Kidney capillary endothelial cell (primary cell): ENCODE measurements at places on chromosomes 16 and 17.
A peak's percentile ranks its signal among the peaks of the same experiment; 100 is the strongest.

GRCh38 chr16:84631886-84632285 lies 14.0 kb upstream of the COTL1 start:
- DNase-seq: no peak

GRCh38 chr16:73126525-73126853 lies 78.6 kb upstream of the ZFHX3 start:
- no peak for DNase-seq

DNA sequence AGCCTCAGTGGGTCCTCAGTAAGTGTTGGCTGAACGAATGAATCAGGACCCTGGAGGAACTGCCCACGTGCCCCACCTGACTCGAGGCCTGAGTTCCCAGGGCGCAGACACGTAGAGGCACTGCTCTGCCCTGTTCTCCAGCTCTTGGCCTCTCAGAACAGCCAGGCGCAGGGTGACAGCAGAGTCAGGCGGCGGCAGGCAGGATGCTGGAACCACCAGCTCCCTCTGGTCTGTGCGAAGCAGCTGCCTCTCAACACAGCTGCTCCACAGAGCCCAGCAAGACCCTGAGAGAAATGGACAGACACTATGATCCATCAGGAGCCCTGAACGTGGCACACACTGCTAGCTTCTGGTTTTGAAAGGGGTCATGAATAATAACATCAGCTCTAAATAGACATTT lies 53.1 kb upstream of the BCO1 start:
- DNase-seq: no peak

GRCh38 chr17:63446753-63447470 lies 806 bp upstream of the CYB561 start:
- peak; percentile 80 for DNase-seq

- DNase-seq: no peak
Observed at GRCh38 chr16:57752581-57753447, 17.2 kb downstream of the KATNB1 start.

- no peak for DNase-seq
Observed at GRCh38 chr17:44914148-44914547, 1.2 kb downstream of the GFAP start.

DNA sequence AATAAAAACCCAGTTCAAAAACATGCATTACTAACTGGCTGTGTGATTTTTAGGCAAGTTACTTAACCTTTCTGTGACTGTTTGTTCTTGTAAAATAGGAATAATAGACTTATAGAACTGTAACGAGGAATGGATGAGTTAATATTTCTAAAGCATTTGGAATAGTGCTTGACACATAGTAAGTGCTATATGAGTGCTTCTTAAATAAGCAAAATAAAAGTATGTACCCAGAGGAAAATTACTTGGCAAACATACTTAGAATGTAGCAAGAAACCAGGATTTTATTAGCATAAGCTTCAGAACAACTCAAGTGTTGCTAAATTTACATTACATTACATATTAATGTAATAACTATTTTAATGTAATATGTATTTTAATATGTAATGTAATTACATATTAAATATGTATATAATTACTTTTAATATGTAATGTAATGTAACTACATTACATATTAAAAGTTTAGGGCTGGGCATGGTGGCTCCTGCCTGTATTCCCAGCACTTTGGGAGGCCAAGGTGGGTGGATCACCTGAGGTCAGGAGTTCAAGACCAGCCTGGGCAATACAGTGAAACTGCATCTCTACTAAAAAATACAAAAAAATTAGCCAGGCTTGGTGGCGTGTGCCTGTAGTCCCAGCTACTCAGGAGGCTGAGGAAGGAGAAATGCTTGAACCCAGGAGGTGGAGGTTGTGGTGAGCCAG lies 14.2 kb downstream of the NFAT5 start:
- no peak for DNase-seq

- DNase-seq: peak; percentile 65
Observed at GRCh38 chr16:10738231-10739077, 5.2 kb upstream of the NUBP1 start.

DNA sequence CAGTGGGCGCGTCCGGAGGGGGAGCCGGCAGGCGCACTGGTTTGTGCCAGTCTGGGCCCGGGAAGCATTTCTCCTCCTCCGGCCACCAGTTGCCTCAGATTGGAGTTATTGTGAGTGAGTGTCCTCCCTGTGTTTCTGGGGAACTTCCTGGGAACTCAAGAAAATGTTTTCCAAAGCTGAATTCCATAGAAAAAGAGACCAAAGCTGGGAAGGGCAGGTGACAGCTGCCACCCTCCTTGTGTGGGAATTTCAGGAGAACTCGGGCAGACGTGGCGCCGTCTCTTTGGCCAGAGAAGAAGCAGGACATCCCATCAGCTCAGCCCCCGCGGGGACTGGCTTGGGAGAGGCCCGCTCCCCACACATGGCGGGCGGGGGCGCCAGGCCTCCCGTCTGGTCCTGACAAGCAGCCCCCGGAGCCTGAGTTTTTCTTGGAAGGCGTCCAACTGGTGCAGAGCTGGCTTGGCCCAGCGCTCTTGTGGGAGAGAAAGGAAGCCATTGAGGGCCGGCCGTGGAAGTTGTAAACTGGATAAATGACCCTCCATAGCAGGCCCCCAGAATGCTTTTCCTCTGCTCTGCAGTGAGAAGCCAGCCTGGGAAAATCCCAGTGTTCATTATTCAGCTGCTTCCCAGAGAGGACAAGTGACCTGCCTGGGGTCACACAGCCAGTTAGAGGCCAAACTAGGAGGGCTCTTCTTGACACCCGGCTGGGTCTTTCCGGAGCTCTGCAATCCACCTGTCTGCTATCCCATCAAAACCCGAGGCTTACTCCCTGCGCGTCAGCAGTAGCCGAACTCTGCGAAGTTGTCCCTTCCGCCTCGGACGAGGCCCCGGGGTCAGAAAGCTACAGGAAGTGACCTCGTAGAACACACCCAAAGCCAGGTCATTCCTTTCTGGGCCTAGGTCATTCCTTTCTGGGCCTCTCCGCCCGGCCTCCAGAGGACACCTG lies 39.2 kb upstream of the GSE1 start:
- DNase-seq: no peak

DNA sequence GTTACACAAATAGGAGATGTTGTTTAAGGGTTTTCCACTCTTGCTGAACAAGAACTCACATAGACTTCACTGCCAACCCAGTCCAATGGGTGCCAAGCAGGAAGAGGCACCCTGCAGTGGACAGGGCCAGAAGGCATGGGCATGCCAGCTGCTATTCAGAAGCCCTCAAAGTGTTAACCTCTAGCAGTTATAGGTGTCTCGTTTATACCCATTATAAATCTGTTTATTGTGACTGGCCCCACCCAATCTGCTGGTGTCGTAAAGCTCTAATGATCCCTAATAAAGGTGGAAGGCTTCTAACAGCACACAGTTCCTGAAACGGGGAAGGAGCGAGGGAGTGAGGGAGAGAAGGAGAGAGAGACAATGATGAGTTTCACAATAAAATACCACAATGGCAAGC lies 23.9 kb downstream of the HNF1B start:
- no peak for DNase-seq

GRCh38 chr17:3894911-3895343 lies 2.1 kb upstream of the CAMKK1 start:
- peak; percentile 87 for DNase-seq

DNA sequence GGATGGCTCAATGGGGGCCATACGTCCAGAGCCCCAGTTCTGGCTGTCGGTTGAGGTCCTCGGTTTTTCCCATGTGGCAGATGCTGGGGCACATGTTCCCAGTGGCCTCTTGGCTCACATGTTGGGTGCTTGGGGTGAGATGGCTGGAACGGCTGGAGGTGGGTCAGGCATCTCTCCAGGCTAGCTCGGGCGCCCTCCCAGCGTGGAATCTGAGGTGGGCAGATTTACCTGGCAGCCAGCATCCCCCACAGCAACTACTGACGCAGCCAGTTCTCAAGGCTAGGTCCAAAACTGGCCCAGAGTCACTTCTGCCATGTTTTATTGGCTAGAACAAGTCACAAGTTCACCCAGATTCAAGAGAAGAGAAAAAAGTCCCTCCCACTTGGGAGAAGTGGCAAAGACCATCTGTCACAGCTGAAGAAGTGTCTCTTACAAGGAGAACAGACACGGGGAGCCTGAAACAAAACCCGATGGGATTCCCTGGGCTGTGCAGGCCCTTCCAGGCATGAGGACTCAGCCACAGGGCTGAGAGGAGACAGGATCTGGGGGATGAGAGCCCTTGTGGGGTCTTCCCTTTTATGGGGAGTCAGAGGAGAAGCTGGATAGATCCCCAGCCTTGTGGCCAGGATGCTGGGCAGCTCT lies 15.2 kb downstream of the ACE start:
- no peak for DNase-seq

GRCh38 chr17:18963126-18964017 lies 11.4 kb downstream of the SLC5A10 start:
- no peak for DNase-seq

- DNase-seq: no peak
Observed at GRCh38 chr16:63830061-63830460, 1291.8 kb downstream of the CDH11 start.

DNA sequence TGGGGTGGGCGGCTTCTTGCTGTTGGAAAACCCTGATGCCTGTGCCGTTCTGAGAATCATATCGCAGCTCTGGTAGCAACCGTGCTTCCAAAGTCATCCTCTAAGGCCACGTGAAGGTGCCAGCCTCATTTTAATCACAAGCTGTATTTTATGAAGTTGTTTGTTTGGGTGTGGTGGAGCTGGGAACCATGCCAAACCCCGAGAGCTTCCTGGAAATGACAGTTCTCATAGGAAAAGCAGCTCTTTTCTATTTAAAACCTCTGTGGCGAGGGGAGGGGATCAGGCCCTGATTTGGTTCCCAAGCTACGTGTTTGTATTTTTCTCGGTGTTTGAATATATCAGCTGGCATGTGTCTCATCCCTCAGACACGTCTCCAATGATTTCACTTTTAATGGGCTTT lies 21.7 kb downstream of the KNOP1 start:
- peak; percentile 89 for DNase-seq
